MV-4-11 (cell line): ENCODE measurements at places on chromosomes 2 and 18.
A peak's percentile ranks its signal among the peaks of the same experiment; 100 is the strongest.

GRCh38 chr2:100551303-100551702 is 11.5 kb upstream of the PDCL3 start:
- no peak for DNase-seq

- DNase-seq = no peak
Measured at GRCh38 chr2:96195410-96196066, 13.1 kb downstream of the STARD7 start.

- DNase-seq = no peak
Measured at GRCh38 chr2:104755026-104755878, 98.7 kb upstream of the POU3F3 start.

GRCh38 chr2:222318026-222318711 is 19.4 kb upstream of the PAX3 start:
- DNase-seq = peak; percentile 65

DNA sequence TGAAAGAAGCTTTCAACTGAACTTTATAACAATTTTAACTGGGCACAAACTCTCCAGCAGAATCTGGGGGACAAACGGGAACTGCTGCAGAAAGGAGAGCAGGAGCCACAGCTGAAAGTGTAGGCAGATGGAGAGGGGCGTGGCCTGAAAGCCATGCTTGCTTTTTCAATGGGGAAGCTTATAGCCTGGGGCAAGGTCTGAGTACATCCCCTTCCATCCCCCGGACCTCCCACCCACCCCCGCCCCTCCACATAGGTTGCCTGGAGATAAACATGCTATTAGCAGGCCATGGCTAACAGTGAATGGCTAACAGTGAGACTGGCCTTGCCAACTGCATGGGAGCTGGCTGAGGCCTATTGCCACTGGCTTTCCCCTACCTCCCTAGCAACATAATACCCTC is 317.9 kb upstream of the TANK start:
- no peak for DNase-seq

- peak; percentile 58 for DNase-seq
Measured at GRCh38 chr2:173766537-173767289, 198.5 kb downstream of the SP3 start.

DNA sequence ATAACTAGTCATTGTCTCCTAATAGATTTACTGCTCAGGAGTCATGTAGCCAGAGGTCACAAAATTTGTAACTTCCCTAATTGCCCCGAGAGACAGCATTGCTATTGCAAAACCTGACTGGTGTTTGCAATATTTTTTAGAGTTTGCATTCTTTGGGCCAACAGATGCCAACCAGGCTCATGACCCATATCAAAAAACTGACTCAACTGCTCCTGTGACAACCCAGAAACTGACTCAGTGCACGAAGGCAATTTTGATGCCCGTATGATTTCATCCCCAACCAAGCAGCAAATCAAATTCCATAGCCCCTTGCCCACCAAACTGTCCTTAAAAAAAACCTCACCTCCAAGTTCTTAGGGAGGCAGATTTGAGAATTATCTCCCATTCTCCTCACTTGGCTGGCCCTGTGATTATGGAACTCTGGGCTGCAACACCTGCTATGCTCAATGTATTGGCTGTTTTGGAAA is 951.3 kb downstream of the TSN start:
- DNase-seq = peak; percentile 88
